ENCODE measurements at places on chromosomes 6 and 20.

- no peak for DNase-seq
Measured at GRCh38 chr20:57787990-57788781, 78.4 kb upstream of the PMEPA1 start.

DNA sequence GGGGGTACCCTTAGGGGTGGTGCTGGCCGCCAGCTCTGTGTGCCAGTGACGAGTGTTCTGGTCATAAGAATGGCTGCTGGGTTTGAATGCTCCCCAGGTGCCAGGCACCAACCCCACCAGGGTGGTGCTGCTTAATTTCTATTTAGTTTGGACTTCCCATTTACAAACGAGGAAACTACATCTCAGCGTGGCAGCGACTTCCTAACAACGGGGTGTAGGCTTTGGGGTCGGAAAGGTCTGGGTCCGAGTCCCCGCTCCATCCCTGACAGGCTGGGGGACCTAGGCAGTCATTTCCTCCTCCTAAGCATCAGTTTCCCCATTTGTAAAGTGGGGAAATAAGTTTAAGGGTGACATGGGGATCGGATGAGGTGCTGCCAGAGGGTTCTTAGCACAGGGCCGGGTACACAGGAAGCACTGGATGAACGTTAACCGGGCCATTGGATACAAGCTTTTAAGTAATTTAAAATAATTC, 30.3 kb downstream of the CEBPB start:
- no peak for DNase-seq

GRCh38 chr20:4111440-4112411, 96.4 kb upstream of the RNF24 start:
- no peak for DNase-seq

DNA sequence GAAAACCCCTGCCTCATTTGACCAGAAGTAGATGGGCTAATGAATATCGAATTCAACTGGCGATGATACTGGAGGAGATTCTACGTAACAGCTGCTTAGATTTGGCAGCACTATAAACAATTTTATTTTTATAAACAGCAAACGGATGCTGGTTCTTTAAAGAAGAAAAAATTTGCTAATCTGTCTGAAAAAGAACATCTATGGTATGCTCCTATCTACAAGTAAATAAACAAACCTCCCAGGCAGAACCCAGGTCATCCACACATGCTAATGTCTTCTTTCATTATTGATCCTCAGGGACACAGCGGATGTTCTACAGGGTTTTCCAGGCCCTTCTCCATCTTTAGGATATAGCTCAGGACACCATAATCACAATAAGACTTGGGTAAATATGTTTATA, 291.3 kb downstream of the ALDH8A1 start:
- no peak for DNase-seq

DNA sequence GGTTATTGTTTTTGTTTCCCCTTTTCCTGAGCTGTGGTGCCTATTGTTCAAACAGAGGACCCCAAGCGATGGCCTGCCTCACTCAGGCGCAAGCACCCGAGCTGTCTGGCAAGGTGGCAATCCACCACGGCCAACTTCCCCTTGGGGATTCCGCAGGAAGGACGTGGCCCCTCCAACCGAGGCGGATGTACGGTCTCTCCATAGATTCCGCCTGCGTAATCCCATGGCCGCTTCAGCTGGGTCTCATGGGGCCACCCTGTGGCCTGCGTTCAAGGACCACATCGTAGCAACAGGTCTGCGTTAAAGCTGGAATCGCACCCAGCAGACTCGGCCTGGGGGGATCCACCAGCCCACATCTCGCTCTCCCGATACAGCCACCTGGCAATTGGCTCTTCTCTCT, 79.9 kb downstream of the CEBPB start:
- no peak for DNase-seq

- no peak for DNase-seq
Measured at GRCh38 chr6:21437581-21437980, 156.0 kb upstream of the SOX4 start.

DNA sequence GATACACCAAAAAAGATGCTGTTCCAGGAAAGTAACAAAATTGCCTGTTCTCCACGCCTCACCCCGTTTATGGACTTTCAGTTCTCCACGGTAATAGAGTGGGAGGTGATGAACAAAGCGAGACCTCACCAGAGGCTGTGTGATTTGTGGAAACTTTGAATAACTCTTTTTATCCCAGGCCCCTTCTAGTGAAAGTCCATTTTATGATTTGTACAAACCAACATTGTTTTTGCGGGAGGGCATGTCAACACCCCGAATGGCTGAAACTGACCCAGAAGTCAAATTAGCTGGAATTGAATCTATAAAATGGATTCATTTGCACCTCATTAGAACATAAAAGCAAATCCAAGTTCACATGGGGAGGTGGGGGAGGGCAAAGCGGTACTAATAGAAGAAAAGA, 517.8 kb downstream of the CDH26 start:
- DNase-seq, result no peak

DNA sequence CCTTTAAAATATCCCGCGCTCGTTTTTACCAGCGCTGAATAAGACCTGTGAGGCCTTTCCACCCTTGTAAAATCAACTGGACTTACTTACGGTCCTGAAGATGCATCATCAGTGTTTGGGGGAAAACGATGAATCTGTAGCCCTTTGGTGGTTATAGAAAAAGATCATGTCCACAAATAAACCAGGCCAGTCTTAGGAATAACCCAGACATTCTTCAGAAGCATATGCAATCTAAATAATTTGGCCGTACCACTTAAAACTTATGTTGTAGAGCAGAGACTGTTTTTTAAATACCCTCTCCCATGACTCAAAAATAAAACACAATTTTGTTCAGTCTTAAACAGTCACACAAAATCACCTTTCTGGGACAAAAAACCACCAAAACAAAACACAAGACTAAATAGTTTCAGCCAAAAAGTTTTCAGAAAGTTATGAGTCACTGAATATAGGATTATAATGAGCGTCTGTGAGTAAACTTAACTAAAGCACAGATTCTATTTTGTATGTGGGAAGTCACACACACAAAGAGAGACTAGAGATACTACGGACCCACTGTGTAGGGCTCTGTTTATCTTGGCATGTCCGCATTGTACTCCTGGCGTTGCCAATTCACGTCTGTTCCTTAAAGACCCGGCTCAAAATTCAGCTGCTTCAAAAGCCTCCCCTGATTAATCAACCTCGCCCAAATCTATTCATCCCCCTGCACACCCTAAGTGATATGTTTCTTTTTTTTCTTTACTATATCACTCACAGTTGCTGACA, 26.5 kb upstream of the SMOC2 start:
- DNase-seq, result no peak

Data from activated naive CD8-positive, alpha-beta T cell treated with anti-CD3 and anti-CD28 coated beads, Interleukin-2, amount 10 ng/mL, durations not matched to agents 7 days and 5 days (primary cell).